ENCODE measurements at places on chromosomes 11 and 22.

GRCh38 chr11:32099516-32099915 is 8.6 kb downstream of the RCN1 start:
- DNase-seq = no peak

DNA sequence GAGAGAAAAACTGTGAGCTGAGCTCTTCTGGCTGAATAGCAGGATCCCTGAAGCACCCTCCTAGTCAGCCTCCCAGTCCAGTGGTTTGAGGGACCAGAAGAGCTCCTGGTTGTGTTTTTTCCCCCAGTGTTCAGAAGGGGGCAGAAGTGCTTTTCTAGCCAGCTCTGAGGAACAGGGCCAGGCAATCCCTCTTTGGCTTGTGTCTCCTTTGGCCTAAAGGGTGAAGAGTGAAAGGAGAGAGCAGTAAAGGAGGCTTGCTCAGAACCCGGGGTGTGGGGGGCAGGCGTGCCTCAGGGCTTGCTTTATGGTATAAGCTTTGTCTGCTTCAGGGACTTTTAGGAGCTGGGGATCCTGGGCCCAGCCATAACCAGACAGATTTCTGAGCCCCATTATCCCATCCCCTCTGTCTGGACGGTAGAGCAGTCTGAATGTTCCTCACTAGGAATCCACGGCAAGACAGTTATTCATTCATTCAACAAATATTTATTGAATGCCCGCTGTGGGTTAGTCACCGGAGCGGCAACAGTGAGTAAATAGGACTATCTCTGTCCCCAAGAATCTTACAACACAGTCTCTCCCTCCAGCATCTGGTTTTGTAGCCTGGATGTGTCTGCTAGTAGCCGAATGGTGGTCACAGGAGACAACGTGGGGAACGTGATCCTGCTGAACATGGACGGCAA is 14.5 kb downstream of the ACP2 start:
- peak; percentile 31 for DNase-seq

DNA sequence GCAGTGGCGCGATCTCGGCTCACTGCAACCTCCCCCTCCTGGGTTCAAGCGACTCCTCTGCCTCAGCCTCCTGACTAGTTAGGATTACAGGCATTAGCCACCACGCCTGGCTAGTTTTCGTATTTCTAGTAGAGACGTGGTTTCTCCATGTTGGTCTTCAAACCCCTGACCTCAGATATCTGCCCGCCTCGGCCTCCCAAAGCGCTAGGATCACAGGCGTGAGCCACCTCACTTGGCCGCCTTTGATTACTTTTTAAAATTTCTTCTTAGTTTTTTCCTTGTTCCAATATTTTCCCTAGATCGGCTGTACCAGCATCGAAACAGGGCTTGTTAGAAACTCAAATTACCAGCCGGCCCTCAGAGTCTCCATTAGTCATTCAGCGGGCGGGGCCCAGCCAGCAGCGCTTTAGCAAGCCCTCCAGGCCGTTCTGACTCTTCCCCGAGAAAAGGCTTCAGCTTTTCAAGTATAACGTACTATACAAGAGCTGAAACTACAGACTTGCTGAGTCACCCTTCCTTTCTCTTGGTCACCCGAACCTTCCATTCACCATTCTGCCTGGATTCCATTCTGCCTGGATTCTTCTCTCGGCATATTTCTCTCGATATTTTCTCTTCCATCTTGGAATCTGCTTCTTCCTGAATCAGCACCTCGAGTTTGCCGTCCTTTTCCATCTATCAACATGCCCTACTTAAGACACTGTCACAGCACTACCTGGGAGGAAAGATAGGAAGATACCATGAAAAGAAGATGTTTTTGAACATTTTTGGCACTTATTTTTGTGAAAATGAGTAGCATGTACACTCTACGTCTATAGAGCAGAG is 6.7 kb upstream of the CAPRIN1 start:
- no peak for DNase-seq

DNA sequence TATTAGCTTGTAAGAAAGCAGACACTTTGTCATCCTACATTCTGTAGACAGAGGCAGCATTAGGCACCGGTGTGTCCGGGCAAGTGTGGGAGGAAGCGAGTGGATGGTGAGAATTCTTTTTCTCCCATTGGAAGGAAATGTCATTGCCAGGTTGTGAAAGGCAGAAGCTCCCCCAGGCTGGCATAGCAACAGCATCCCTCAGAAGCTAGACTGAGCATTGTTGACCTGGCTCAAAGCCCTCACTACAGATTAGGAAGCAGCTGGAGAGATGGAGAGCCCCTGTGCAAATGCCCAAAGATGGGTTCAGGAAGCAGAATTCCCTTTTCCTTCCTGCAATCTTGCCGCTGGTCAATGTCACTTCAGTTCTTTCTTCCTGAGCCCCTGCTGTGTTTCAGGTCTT is 1299.3 kb downstream of the TBC1D22A start:
- no peak for DNase-seq

GRCh38 chr11:79066456-79067351 is 374.1 kb downstream of the TENM4 start:
- peak; percentile 94 for DNase-seq

DNA sequence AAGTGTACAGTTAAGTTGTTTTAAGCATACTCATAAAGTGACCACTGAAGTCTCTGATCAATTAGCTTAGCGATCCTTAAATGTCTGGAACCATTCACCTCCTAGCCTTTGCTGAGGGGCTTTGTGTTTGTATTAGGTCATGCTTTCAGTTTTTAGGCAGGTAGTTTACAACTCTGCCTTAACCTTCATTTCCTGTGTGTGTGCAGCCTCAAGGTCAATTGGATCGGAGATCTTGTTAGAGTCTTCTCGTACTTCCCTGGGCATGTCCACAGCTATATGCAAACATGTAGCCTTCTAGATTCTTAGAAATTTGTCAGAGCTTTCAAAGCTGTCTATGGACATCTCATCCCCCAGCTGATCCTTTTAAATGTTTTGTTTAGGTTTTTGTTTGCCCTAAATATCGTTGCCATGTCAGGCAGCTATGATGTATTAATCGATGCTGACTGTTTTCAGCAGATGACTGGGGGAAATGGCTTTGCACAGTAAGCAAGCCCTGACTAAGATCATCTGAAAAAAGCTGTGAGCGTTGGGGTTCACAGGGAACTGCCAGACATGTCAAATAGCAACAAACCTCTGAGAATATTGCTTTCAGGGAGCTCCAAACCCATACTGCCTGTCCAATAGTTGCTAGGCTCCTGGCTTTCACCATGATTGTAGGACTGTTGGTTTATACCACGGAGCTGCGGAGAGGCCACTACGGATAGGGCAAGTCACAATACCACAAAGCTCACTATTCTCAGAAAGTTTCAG is 45.6 kb downstream of the GLYAT start:
- no peak for DNase-seq

GRCh38 chr22:50526834-50527801 is 1.7 kb upstream of the SCO2 start:
- peak; percentile 77 for DNase-seq

DNA sequence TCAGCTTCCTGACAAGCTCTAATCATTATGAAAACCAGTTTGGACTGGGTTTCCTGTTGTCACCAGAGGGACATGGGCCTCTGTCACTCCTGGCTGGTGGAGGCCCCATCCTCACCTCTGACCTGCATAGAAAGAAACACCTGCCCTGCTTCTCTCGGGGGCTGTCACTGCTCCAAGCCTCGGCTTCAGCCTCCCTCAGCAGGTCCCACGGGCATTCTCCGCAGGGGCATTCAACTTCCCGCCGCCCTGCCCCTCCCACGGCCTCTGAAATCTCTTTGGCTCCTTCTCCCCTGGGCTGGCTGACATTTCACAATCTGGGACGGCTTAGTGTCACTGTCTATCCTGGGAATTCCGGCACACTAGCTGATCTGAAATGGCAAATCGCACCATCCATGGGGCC is 257.9 kb downstream of the CTTN start:
- no peak for DNase-seq

GRCh38 chr11:74546752-74547151 is 45.6 kb upstream of the POLD3 start:
- no peak for DNase-seq

DNA sequence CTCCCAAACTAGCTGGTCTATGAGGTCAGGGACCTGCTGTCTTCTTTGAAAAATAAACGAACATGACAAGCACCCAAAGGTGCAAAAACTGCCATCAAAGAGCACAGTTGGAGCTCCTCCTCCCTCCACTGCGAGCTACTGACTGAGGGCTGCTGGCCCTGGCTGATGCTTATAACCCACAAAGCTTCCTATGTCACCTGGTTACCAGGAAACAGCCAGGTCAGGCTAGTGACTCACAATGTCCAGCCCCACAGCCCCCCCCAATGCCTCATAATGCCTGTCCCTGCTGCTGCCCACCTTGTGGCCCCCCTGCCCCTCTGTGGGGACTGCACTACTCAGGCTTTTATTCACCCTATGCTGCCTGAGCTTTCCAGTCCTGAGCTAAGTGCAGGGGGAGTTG is at the start of gene DRICH1:
Gene DRICH1 (minus strand): TSS at position 144 of the 400 bp plus-strand sequence. CDS start 298 bp downstream, outside the sequence.
- no peak for DNase-seq
